ENCODE measurements at places on chromosomes 5 and 9. TPM values are rescaled to one million over a fixed set of nuclear protein-coding genes. Genes with fewer than 3 reads are reported as not detected.

IFNA21 gene
- polyA plus RNA-seq = not detected

GRCh38 chr5:75611311-75612225, at the start of gene ANKDD1B:
ANKDD1B (plus strand) TSS chr5:75611453; CDS start chr5:75611635, 182 bp downstream.
- peak; percentile 23 for DNase-seq
- H3K27me3 ChIP-seq = no peaks in the 10 kb centered on the region
- H3K27ac ChIP-seq = no peak within 1 kb of the TSS
- peaks cover 2% of the 10 kb centered on the region for H3K36me3 ChIP-seq
- peaks cover 2% of the 10 kb centered on the region for H3K4me1 ChIP-seq

S1PR3 gene
- polyA plus RNA-seq = 2.9 TPM

DNA sequence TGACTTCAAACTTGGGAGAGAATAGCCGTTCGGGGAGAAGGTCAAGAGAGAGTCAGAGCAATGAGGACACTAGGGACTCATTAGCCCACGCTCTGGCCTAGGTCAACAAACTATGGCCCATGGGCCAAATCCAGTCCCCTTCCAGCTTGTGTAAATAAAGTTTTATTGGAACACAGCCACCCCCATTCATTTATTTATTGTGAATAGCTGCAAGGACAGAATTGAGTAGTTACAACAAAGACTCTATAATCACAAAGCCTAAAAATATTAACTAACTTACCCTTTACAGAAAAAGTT, 33.1 kb upstream of the TRIM32 start:
- no peaks in the 10 kb centered on the region for H3K4me1 ChIP-seq
- no peak overlapping the region for H3K4me3 ChIP-seq
- peaks cover 7% of the 10 kb centered on the region for H3K36me3 ChIP-seq
- no peak overlapping the region for H3K27ac ChIP-seq
- no peaks in the 10 kb centered on the region for H3K27me3 ChIP-seq

GADD45G gene
- 1.3 TPM for polyA plus RNA-seq

- DNase-seq = no peak
- H3K27me3 ChIP-seq = no peaks in the 10 kb centered on the region
- peak overlapping the region; percentile 88 for H3K27ac ChIP-seq
- peaks cover 11% of the 10 kb centered on the region for H3K4me1 ChIP-seq
- no peak overlapping the region for H3K4me3 ChIP-seq
- H3K36me3 ChIP-seq = peaks cover 54% of the 10 kb centered on the region
Observed at GRCh38 chr5:83059341-83059740, 17.9 kb downstream of the TMEM167A start.

DNA sequence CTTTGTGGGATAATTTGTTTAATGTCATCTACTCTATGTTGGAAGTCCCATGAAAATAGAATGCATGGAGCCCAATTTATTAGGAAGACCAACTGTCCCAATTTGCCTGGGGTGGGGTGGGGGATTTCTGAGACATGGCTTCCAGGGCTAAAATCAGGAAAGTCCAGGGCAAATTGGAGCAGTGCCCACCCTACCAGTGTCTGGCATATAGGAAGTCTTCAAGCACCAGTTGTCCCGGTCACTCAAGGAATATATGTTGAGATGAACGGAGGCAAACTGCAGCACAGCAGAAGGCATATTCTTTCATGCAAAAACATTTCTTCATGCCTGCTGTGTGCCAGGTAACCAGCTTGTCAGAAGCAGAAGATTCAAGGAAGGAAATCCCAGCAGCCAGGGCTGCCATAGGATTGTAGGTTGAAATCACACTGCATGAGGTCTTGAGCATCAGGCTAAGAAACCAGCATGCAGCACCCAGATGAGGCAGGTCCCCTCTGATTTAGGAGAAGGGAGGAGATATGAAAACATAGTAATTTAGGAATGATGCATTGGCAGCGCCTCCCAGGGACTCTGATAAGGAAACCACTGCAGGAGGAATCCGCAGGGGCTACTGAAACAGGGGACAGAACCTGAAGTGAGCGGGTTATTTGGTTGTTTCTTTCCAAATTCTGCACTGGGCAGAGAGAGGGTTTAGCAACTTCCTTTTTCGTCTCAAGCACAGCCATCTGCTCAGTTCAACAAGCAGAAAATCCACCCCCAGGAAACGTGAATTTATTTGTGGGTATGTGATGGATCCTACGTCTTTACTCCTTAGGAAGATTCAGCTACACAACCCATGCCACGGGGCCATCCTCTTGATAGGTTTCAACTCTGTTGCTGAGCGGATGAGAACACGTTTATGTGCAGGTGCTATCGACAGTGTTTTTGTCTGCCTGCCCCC, 112.6 kb upstream of the CPEB4 start:
- peaks cover 36% of the 10 kb centered on the region for H3K4me1 ChIP-seq
- H3K36me3 ChIP-seq = no peaks in the 10 kb centered on the region
- no peak overlapping the region for H3K4me3 ChIP-seq
- DNase-seq = no peak

- H3K27ac ChIP-seq = no peak overlapping the region
- H3K27me3 ChIP-seq = no peaks in the 10 kb centered on the region
- no peaks in the 10 kb centered on the region for H3K4me1 ChIP-seq
- no peak for DNase-seq
Observed at GRCh38 chr5:123460296-123460729, 37.1 kb upstream of the CEP120 start.

DNA sequence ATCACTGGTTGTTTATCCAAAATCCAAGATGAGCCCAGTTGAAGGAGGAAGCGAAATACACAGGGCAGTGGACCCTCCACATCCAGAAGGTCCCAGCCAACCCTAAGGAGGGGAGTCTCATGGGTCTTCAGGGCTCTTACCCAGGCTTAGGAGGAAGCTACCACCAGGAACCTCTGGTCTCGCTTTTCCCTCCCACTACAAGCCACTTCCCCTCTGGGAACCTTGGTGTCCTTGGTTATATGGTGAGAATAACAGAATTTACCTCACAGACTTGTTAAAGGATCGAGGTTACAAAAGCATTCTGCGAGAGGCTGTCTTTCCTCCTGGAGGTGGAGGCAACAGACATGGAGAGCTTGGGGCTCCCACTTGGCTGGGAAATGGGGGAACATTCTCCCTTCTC, 3.4 kb downstream of the HIGD2A start:
- H3K4me3 ChIP-seq = no peak overlapping the region
- DNase-seq = no peak
- no peaks in the 10 kb centered on the region for H3K4me1 ChIP-seq
- no peak overlapping the region for H3K27ac ChIP-seq

DNA sequence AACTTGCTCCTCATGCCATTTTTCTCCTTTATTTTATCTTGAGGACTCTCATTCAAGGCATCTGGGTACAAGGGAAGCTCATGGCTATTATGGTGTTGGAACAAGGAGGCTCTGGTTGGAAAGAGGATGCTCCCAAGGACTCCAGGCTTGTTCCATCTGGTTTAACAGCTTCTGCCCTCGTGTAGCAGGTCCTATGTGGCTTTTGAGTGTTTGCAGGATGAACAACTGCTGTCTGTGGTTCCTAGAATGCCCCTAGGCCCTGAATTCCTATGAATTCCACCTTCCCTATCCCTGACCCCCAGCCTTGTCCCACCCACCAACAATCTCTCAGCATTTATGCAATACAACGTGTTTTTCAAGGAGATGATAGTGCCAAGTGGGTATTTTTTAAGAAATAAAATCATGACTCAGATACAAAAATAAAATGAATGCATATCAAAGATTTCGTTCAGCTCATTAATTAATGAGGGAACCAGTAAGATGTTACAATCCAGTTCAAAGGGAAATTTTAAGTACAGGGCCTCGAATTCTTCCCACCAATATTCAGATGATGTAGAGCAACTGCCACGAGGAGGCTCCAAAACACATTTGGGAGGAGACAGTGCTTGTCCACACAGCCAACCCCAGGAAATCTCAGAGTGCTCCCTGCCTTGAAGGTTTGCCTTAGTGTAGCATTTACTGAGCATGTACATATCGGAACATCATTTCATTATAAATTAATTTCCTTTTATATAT, 182.0 kb downstream of the MUSK start:
- no peak overlapping the region for H3K4me3 ChIP-seq
- DNase-seq = no peak
- H3K27ac ChIP-seq = no peak overlapping the region
- no peaks in the 10 kb centered on the region for H3K36me3 ChIP-seq

ZMAT2 gene
- 42.2 TPM for polyA plus RNA-seq

DNA sequence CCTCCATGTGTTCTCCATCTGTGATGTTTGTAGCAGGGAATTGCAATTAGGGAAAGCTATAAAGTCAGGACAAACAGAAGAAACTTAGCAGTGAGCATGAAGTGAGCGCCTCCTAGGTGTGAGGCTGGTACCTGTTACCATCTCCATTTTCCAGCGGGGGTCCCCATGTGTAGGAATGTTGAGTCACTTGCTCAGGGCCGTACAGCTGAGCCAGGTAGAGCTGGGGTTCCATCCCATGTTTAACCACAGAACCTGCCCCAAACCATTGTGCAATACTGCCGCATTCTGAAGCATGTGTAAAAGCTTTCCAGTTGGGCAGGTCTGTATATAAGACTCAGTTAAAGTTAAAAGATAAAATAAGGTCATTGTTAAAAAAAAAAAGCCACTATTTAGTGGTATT, 62.7 kb downstream of the NDFIP1 start:
- no peak for DNase-seq
- no peak overlapping the region for H3K27ac ChIP-seq
- H3K27me3 ChIP-seq = no peaks in the 10 kb centered on the region
- H3K36me3 ChIP-seq = no peaks in the 10 kb centered on the region
- H3K4me3 ChIP-seq = no peak overlapping the region

- H3K36me3 ChIP-seq = peaks cover 70% of the 10 kb centered on the region
- no peak overlapping the region for H3K27ac ChIP-seq
- DNase-seq = no peak
- peaks cover 37% of the 10 kb centered on the region for H3K4me1 ChIP-seq
- H3K4me3 ChIP-seq = no peak overlapping the region
Observed at GRCh38 chr9:125963932-125964331, 216.8 kb downstream of the PBX3 start.

GRCh38 chr9:134995792-134996120, 78.0 kb upstream of the FCN1 start:
- H3K36me3 ChIP-seq = no peaks in the 10 kb centered on the region
- no peaks in the 10 kb centered on the region for H3K27me3 ChIP-seq
- H3K4me1 ChIP-seq = no peaks in the 10 kb centered on the region
- H3K4me3 ChIP-seq = no peak overlapping the region
- no peak overlapping the region for H3K27ac ChIP-seq

DNA sequence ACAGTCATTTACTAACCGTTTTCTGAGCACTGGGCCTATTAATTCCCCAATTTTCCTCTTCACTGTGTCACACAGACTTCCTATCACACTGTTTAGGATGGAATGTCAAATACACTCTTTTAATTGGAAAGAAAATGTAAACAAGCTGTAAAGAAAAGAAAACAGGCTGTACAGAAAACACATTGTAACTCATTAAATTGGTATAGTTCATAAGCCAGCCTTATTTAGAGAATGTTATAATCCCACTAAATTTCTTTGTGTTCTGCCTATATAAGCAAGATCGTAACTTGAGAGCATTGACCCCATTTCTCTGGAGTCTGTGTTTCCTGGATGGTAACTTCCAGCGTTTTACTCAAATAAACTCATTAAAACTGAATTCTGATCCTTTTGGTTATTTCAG, 46.5 kb downstream of the TARS1 start:
- H3K4me3 ChIP-seq = no peak overlapping the region
- no peaks in the 10 kb centered on the region for H3K27me3 ChIP-seq
- H3K27ac ChIP-seq = no peak overlapping the region
- H3K36me3 ChIP-seq = no peaks in the 10 kb centered on the region
- H3K4me1 ChIP-seq = no peaks in the 10 kb centered on the region

Measured in SK-N-SH (cell line).